HS-5 (cell line): ENCODE measurements at places on chromosomes 12 and 14.

DNA sequence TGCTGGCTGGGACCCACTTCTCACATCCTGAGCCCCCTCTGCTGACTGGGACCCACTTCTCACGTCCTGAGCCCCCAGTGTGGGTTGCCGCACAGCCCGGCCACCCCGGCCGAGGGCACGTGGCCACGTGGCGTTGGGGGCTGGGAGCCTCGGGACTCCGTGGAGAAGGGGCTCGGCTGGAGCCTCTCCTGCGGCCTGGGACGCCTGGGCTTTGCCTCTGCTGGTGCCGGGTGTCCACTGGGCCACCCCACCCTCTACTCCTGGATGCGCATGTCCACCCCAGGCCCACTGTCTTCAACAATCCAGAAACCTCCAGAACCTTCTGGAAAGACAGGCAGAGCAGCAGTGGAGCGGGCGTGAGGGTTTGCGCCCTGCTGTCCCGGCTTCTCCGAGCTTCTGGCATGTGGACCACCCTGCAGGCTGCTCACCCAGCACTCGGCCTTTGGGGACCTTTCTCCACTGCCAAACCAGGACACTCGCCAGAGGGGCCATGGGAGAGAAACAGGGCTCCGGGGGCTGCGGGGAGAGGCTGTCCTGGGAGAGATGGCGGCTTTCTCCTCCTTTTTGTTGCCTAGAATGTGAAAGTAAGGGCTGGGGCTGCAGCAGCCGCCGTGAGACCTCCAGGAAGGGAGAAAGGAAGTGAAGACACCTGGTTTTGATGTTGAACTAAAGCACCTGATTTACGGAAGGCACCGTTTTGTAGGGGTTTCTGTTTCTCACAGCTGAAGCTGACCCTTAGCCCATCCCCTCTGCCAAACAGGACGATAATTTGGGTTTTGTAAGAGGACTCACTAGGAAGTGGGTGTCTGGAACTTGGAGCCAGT is 30.0 kb downstream of the NOC4L start:
- no peak for DNase-seq

DNA sequence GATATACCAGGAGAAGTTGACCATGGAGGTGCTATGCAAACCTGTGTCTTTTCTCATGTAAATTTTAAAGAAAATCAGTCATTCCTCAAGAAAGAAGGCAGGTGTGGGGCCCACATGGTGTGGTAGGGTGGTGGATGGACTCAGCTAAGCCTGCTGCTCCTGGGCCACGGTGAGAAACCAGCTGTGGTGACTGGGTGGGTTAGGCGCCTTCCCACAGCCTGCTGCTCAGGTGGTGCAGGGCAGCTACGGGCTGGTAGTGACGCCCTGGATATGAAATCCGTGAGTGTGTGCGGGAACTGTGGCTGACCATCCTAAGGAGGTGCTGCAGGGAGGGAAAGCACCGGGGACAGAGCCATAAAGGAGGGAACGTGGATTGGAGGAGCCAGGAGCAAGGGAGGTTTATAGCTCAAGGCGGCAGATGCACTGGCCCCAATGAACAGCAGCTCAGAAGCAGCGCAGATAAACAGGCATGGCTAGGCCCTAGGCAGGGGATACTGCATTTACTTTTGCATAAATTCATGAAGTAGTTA is 408.8 kb downstream of the FUT8 start:
- DNase-seq = no peak

- no peak for DNase-seq
Observed at GRCh38 chr12:112916270-112916669, 9.5 kb downstream of the OAS1 start.

DNA sequence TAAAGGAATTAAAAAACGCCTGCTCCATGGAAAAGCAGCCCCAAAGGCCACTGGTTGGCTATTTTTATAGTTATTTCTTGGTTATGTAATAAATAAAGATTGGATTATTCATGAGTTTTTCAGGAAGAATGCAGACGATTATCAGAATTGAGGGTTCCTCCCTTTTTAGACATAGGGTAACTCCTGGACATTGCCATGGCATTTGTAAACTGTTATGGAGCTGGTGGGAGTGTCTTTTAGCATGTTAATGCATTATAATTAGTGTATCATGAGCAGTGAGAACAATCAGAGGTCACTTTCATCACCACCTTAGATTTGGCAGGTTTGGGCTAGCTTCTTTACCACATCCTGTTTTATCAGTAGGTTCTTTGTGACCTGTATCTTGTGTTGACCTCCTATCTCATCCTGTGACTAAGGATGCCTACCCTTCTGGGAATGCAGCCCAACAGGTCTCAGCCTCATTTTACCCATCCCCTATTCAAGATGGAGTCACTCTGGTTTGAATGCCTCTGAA is 728.7 kb downstream of the GALC start:
- DNase-seq = no peak

DNA sequence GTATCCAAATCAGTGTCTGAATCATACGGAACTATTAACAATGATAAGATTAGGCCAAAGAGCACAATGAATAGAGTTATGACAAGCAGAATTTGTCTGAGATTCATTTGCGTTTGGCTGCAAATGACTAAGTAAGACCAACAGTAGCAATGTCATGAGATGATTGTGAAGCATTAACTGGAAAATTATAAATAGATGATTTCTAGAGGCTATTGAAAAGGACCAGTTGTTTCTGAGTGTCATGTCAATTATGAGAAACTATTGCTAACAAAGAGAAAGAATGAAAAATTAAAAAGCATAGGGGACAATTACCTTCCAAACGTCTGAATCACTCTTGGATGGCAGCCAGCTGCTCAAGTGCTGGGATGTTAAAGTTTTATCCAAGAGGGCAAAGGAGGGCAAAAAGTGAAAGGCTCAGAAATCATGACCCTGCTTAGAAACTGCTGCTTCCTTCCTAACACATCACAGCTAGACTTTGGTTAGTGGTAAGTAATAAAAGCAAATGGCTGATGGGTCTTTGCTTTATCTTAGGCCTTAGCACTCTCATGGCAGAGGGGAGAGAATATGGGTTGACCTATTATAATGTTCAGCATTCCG is 89.0 kb downstream of the AKAP6 start:
- peak; percentile 49 for DNase-seq

- no peak for DNase-seq
Observed at GRCh38 chr12:7099290-7099996, 7.2 kb upstream of the C1R start.

DNA sequence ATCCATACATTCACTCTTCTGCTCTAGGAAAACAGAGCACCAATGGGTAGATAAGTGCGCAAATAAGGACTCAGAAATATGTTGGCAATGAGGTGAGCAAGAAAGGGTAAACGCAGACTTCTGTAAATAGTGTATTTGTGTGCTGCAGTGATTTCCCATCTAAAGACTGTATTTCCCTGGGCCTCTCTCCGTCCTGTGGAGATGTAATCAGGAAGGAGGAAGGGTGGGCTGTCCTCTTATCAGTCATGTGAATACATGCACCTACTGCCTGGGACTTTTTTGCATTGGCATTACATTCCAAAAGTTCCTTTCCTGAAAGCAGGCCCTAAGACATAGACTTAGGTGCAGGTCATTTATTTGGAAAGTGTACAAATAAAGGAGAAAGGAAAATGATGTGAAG is 114.5 kb downstream of the OTOGL start:
- DNase-seq = no peak

DNA sequence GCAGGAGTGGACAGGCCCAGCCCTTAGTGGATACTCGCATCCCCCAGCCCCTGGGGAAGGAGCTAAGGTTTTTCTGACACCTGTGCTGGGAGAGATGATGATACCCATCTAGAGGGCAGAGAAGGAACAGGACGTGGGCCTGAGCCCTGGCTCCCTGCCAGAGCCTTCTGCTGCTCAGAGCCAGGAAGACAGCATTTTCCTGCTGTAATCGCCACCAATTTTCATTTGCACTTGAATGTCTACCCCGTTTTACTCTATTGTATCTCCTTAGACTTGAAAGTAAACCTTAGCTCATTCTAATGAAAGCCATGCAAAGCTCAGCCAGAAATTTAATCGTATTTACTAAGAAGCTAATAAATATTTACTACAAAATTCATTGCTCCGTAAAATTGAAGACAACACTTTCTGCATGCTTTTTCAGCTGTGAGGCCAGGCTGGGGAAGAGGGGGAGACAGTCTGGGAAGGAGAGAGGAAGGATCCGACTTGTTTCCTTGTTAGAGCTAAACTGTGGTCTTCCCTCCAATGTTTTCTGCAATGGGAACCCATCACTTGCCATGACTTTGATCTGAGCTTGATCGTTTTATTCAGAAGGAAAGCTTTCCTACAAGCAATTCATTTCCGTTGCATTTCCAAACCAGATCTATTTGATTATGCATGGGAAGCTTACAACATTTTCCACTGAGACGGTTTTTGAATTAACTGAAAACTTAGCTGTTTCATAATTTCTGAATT is 17.6 kb upstream of the TRAF3 start:
- no peak for DNase-seq

DNA sequence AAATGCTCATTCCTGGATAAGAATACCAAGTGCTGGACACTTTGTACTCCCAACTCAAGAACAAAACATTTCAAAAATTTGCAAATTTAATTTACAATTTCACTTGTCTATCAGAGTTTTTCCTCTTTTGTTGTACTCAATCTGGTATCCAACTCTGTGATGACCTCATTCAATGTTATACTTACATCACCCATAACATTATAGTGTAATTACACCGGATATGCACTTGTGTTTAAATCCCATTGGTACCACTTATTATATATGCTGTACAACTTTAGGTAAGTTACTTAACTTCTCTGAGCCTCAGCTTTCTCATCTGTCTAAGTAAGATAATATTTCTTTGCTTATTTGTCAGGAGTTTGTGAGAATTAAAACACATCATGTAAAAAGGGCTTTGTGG is 76.6 kb upstream of the KCNJ8 start:
- DNase-seq = no peak

- no peak for DNase-seq
Observed at GRCh38 chr14:40122968-40123648, 690.9 kb upstream of the FBXO33 start.

- no peak for DNase-seq
Observed at GRCh38 chr12:64491718-64492117, 39.8 kb downstream of the TBK1 start.

GRCh38 chr14:34322940-34323418 is 139.1 kb downstream of the SPTSSA start:
- DNase-seq = no peak

DNA sequence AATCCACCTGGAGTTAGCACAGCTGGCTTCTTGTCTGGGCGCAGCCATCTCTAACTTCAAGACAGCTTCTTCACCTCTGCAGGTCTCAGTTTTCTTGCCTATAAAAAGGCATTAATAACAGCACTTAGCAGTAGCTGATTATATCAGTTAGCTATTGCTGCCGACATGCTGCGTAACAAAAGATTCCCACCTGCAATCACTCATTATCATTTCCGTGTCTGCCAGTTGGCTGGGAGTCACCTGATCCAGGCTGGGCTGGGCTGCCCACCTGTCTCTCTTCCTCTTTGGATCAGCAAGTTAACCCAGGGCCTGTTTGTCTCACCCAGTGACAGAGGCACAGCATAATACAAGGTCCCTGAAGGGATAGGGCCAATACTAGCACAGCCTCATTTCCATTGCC is 109.7 kb downstream of the SCARB1 start:
- DNase-seq = no peak

DNA sequence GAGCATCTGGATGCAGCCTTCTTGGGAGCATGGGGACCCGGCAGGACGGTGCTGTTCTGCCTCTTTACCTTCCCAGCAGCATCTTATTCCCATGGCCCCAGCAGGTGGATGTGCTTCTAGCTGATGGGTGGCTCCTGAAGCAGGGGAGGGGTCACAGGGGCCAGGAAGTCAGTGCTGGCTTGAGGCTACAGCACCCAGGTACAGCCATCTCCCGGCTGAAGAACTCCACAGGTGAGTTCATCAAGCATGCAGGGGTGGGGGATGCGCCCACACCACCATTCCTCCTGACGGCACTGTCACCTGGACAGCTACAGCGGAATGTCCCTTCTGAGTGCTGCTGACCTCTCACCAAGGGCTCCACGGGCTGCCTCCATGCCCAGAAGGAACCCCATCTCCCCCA is 57.3 kb downstream of the BCL11B start:
- no peak for DNase-seq

- DNase-seq = no peak
Observed at GRCh38 chr14:102352213-102352612, 10.5 kb downstream of the CINP start.

DNA sequence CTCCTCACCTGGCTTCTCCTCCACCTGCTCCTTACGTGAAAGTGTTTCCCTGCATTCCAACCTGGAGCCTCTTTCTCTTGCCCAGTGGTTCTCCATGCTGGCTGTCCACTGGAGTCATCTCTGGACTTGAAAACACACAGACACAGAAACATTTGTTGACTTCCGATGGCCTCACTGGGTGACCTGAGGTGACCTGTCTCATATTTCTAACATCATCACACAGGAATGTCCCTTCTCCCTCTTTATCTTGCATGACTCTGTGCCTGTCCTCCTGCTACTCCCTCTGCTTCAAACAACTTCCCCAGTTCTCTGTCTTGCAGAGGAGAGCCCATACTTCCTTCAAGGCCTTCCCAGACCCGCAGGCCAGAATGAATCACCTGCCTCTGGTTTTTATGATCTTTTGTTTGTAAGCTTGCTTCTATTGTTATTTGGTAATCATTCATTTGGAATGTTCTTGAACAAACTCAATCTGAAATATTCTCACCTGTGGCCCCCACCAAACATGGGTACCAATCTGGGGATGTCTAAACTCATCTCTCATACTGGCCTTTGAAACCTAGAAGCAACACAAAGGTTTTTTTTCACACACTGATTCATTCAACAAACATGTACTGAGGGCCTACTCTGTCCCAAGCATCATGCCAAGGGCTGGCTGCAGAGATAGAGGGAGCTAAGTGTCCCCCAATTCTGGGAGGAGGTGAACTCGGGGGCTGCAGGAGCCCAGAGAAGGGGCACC is 9.7 kb upstream of the RIN3 start:
- DNase-seq = peak; percentile 77

- no peak for DNase-seq
Observed at GRCh38 chr14:23559010-23559925, 3.2 kb downstream of the THTPA start.

GRCh38 chr12:50732591-50732990 is 31.3 kb upstream of the ATF1 start:
- peak; percentile 85 for DNase-seq

- no peak for DNase-seq
Observed at GRCh38 chr12:57472391-57472790, 7.3 kb downstream of the ARHGAP9 start.

- no peak for DNase-seq
Observed at GRCh38 chr14:42475289-42475688, 868.6 kb downstream of the LRFN5 start.

- no peak for DNase-seq
Observed at GRCh38 chr12:95244350-95244749, 26.7 kb downstream of the VEZT start.

GRCh38 chr14:67493092-67493717 is 4.7 kb upstream of the TMEM229B start:
- DNase-seq = no peak
